Activated T-cell treated with anti-CD3 and anti-CD28 coated beads for 4 hours (primary cell): ENCODE measurements at places on chromosomes 7 and 10.

DNA sequence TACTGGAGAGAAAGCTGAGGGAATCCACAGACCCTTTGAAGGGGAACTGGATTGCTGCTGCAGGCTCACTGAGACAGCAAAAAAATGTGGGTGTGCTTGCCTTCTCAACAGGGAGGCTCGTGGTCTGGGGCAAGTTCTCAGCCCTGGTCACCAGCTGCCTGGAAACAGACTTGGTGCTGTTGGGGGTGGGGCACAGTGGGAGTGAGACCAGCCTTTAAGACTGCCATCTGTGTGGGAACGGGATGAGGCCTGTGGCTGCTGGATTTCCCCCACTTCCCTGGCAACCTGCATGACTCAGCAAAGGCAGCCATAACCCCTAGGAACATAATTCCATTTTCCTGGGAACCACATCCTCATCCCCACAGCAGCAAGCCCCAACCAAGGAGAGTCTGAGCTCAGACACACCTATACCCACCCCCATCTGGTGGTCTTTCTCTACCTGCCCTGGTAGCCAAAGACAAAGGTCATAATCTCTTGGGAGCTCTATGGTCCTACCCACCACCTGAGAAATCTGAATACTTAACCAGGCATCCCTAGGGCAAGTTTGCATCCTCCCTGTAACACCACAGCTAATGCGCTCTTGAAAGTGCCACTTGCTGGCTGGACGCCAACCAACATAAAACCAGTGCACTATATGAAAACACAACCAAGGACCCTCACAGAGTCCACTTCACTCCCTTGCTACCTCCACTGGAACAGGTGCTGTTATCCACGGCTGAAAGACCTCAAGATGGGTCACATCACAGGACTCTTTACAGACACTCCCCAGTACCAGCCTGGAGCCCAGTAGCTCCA is 45.0 kb upstream of the TFEC start:
- DNase-seq, result no peak

DNA sequence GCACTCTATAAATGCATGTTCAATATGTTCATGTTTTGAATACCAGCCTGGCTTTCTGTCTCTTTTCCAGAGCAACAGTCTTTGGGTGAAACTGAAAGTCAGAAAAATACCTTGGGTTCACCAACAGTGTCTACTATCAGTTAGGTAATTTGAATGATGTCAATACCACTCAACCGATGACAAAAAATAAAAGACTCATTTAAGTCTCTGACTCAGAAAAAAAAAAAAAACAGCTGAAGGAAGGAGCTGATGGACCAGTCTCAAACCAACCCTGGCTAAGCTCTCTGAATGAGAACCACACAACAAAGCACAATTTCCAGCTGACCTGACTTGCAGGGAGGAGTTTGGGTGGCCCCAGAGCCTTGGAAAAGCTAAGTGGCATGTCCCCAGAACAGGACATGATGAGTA is 42.5 kb downstream of the ABLIM1 start:
- DNase-seq, result no peak

DNA sequence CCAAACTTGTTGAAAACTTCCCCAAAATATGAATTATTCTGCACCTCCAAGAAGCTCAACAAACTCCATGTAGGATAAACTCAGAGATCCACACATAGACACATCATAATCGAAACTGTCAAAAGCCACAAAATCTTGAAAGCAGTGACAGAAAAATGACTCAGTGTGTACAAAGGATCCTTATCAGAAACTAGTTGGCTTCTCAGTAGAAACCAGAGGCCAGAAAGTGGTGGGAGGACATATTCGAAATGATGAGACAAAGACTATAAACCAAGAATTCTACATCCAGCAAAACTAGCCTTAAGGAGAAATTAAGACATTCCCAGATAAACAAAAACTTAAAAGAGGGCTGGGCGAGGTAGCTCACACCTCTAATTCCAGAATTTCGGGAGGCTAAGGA is 38.5 kb downstream of the MCMBP start:
- DNase-seq, result no peak

DNA sequence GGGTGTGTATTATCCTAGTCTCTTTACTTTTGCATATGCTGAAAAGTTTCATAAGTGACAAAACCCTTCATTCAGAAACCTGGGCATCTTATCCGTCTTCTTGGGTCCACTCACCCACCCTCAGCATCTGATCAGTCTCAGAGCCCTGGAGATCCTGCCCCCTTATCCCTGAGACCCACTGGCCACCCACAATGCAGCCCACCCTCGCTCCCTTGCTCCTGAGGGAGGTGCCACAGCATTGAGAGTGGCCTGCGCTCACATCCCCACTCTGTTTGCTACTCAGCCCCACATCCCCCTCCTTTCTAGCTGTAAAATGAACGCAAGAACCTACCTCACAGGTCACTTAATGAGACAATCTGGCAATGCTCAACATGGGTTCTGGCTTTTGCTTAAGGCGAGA is 27.3 kb downstream of the PDIA4 start:
- DNase-seq, result no peak

DNA sequence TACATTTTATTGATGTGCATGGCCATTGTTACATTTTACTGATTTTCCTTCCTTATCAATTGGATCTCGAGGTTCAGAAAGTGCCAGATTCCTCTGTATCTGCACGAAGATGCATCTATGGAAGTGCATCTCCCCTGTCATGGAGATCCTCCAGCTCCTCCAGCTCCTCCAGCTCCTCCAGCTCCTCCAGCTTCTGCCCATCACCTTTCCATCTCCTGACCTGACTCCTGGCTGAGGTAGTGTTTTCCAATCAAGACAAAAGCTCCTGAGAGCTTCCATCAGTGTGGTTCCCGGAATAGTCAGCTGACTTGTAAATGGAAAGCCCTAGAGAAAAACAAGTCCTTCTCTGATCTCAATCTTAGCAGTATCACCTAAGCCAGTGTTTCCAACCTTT is 90.8 kb upstream of the KLF6 start:
- no peak for DNase-seq

- no peak for DNase-seq
These were observed 77.6 kb downstream of the RALA start for GRCh38 chr7:39700932-39701331.

GRCh38 chr10:4407783-4408182 is 418.2 kb upstream of the AKR1E2 start:
- DNase-seq, result no peak

GRCh38 chr7:141709318-141709717 is 1.2 kb downstream of the WEE2 start:
- no peak for DNase-seq

DNA sequence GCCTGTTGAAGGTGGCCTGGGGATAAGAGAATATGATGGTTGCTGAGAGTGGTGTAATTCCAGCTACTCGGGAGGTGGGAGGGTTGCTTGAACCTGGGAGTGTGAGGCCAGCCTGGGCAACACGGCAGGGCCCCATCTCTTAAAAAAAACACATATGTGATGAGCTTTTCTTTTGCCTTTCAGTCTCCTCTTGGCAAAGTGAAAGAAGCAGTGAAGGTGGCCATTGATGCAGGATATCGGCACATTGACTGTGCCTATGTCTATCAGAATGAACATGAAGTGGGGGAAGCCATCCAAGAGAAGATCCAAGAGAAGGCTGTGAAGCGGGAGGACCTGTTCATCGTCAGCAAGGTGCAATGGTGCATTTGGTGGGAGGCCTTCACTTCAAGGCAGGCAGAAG is 3.1 kb downstream of the AKR1B10 start:
- no peak for DNase-seq

DNA sequence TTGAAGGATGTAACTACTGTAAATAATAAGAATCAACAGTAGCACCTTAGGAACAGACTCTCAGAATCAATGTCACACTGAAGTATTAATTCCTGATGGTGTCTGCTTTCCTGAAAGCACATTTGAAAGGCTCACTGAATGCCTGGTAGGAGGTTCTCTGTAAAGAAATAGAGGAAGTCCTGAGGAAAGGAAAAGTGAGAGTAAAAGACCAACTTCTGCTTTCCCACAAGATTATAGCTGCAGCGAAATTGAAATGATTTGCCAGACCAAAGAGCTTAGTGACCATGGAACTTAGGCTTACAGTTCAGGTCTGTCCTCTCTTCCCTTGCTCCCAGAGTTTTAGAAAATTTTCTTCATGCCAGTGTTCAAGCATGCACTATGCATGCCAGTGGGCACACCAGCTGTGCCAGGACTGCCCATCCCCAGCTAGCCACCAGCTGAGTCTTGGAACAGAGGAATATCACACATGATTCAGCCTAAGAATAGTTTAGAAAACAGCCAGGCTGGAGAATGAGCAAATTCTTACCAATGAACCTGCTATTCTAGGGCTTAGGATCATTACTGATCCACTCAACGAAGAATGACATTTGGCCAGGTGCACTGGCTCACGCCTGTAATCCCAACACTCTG is 123.2 kb downstream of the HERPUD2 start:
- DNase-seq, result no peak

GRCh38 chr7:137165241-137165640 is 178.3 kb downstream of the PTN start:
- DNase-seq, result no peak

GRCh38 chr7:14899030-14899429 is 3.5 kb downstream of the DGKB start:
- DNase-seq, result no peak

DNA sequence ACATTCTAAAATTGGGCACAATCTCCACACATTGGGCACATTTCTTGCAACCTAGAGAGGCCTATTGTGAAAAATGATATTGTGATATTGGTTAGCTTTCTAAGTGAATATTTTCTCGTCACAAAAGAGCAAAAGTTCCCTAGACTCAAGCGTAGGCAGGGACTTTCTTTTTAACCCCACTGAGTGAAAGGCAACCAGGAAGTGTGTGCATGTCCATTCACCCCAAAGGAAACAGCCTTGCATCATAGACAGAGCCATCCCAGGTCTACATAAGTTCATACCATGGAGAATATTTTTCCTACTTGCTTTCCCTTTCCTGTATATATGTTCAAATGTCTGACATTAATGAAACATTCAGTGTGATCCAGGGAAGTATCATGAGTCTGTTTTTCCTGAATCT is 84.2 kb upstream of the AGBL3 start:
- DNase-seq, result no peak

DNA sequence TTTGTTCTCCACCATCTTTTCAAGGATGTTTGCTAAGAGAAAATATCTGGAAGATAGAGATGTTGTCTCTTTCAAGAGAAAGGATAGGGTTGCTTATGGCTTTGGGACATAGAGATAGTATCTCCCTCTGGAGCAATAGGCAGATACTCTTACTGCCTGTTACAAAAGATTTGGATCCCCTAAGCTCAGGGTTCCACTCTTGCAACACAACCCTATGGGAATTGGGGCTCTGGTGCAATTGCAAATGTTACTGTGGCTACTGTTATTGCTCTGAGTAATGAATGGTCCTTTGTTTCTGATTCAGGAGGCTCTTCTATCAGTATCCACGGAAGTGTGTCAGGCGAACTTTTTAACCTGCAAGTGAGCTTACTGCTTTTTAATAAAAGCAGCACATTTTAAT is 88.8 kb downstream of the GPR85 start:
- no peak for DNase-seq

GRCh38 chr10:93139059-93139655 is 65.5 kb downstream of the CYP26A1 start:
- DNase-seq, result no peak

DNA sequence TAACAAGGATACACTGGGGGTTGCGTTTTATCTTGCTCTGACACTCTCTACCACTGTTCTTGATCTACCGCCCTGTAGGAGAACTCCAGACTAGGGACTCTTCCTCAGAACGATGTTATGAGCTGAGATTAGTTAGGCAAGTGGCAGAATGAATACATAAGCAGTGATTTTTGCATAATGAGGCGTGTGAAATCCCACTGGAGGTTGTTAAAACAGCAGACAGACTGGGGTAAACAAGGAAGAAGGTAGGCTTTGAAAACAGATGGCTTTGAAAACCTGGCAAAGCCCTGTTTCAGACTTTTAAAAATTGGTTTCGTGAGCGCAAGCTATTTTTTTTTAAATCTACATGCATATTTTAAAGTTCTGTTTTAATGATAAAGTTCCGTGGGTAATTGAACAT is 785.2 kb downstream of the TYW1 start:
- no peak for DNase-seq

GRCh38 chr10:108908096-108908495 is 1015.2 kb downstream of the XPNPEP1 start:
- DNase-seq, result no peak

- DNase-seq, result no peak
These were observed 95.7 kb upstream of the PALS2 start for GRCh38 chr7:24477398-24478136.

DNA sequence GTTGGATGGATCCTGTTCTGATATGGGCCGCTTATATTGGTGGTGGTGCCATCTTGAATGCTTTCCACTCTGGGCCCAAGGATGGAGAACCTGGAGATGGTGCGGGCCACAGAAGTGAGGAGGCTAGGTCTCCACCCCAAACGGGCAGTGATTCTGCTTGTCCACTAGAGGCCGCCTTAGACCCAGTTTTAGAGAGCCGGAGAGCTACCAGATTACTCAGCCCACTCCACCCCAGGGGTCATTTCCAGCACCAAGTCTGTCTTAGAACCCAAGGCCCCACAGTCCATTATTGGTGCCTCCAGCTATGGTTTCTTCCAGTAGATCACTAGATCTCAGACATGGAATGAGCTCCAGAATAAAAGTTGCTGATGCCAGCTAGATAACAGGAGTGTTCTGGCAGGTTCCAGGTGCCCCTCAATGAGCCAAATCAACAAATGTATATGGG is 11.8 kb upstream of the CAMK2G start:
- peak; percentile 64 for DNase-seq

DNA sequence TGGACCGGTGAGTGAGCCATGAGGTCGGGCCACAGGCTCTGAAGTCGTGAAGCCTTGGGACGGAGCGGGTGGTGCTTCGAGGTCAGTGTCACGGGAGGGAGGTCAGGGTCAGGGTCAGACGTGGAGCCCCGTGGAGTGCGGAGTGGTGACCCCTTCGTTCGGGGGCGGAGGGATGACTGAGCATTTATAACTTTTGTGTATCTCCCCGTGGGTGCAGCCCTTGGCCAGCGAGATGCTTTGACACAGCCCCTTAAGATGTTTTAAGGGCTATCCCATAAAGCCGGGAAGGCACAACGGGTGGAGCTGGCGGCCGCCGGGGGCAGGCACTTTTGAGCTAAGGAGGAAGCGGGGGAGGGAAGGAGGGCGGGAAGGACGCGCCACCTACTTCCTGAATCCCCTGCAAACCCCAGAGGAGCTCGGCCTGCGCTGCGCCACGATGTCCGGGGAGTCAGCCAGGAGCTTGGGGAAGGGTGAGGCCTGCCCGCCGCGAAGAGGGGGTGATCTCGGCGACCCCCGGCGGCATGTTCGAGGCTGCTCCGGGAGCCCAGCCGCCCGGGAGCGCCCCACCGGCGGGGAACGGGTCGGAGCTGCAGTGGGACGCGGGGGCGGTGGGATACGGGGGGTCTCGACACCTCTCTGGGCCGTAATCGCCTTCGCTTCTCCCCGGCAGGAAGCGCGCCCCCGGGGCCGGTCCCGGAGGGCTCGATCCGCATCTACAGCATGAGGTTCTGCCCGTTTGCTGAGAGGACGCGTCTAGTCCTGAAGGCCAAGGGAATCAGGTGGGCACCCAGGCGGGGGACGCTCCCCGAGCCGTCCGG is at the start of gene GSTO1:
Gene GSTO1 (plus strand): TSS at position 400 of the 818 bp plus-strand sequence. CDS start 37 bp downstream, at position 437.
- peak; percentile 17 for DNase-seq

- no peak for DNase-seq
These were observed 98.3 kb downstream of the CHST15 start for GRCh38 chr10:123995082-123995460.
